ENCODE measurements at places on chromosomes 3 and 15. TPM values are rescaled to one million over a fixed set of nuclear protein-coding genes. Genes with fewer than 3 reads are reported as not detected.

DNA sequence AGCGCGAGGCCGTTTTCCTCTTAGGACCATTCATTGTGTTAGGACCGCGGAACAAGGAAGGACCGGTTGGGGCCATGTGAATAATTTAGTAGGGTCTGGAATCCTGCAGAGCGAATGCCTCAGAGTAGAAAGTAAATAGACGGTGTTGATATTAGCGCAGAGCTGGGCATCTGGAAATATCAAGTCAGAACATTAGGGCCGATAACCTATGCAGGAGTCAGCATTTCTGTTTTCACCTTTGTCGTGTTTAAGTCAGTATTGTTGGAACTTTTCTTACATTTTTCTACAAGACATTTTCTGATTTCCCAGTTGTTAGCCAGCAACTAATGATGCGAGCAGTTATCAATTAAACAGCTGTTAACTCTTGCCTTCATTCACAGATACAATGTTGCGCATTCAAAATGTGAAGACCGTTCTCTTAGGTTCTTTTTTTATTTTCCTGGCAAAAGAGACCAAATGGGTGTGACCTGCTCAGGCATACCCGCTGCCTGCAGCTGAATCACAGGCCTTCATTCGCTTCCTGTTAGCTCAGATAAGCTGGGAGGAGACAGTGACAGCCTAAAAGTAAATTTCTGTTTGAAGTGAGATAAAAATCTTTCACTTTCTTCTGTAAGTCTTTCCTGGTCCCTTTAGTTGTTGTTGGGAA, 966 bp upstream of the PKM start:
- no peaks in the 10 kb centered on the region for H3K27me3 ChIP-seq
- peak overlapping the region; percentile 97 for H3K4me3 ChIP-seq

DNA sequence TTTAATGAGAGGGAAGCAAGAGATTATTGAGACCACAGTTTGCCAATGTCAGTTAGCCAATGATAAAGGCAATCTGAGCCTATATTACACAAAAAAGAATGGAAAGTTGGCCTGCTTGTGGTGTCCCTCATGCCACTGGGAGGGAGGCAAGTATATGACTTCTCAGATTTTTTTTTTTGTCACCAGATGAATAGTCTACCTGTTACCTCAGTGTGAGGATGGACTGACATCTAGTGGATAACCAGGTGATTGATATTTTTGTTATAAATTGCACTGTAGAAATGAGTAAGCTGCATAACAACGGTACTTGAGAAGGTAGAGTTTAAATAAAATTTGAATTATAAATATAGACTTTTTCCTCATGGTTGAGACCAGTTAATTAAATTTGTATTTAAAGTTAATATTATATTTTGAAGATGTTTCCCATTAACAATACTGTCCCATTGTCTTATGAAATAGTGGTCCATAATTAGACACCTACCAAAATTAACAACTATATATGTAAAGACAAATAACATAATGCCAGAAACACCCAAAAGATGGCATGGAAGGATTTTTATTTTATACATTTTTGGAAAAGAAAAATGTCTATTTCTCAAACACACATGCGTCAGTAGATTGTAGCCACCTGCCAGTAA, 237.8 kb upstream of the GADL1 start:
- H3K4me1 ChIP-seq: no peaks in the 10 kb centered on the region
- no peaks in the 10 kb centered on the region for H3K27me3 ChIP-seq
- peak; percentile 13 for DNase-seq
- H3K4me3 ChIP-seq: no peak overlapping the region
- H3K36me3 ChIP-seq: no peaks in the 10 kb centered on the region
- H3K27ac ChIP-seq: no peak overlapping the region

DNA sequence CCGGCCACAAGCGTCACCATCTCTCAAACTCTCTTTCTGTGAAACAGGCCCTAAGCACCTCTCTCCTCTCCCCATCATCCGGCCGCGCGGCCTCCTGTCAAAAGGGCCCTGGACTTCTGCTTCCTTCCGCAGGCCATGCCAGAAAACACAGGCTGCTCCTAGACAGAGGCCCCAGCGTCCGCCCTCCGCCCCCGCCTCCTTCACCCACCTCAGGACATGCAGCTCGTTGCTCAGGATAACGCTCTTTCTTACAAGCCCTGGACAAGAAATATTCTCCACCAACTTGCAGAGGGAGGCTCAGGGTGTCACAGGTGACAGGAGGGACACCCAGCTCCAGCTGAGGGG, 212.0 kb downstream of the XXYLT1 start:
- H3K27ac ChIP-seq: no peak overlapping the region
- no peak for DNase-seq
- H3K36me3 ChIP-seq: no peaks in the 10 kb centered on the region
- no peak overlapping the region for H3K4me3 ChIP-seq
- H3K27me3 ChIP-seq: no peaks in the 10 kb centered on the region
- H3K4me1 ChIP-seq: no peaks in the 10 kb centered on the region

- H3K4me3 ChIP-seq: no peak overlapping the region
- H3K36me3 ChIP-seq: no peaks in the 10 kb centered on the region
- DNase-seq: no peak
Measured at GRCh38 chr15:101156509-101157159, 95.2 kb downstream of the CHSY1 start.

The LRRC31 gene
- not detected for total RNA-seq
